ENCODE measurements at places on chromosomes 7 and 10.

- no peak for DNase-seq
Observed at GRCh38 chr10:69635428-69636272, 5.6 kb downstream of the FAM241B start.

GRCh38 chr10:102712843-102713538 is 1.2 kb downstream of the ARL3 start:
- DNase-seq, result no peak

DNA sequence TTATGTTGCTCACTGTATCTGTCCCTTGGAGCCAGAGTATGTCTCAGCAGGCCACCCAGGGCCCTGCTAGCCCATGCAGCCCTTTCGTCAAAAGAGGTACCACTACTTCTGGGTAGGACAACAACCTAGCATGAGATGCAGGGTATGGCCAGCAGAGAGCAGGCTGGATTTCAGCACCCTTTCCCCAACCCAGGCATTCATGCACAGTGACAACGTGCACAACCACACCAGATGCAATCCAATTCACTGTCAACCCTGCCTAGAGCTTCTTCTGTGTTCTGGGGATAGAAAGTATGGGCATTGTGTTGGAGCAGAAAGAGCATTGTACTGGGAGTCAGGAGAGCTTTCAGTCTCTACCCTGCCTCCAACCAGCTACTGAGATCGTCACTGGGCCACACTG is 37.9 kb downstream of the JAZF1 start:
- DNase-seq, result no peak

- DNase-seq, result no peak
Observed at GRCh38 chr10:103663802-103664201, 170.3 kb downstream of the NEURL1 start.

GRCh38 chr7:74068378-74069085 is 15.1 kb upstream of the LIMK1 start:
- no peak for DNase-seq

DNA sequence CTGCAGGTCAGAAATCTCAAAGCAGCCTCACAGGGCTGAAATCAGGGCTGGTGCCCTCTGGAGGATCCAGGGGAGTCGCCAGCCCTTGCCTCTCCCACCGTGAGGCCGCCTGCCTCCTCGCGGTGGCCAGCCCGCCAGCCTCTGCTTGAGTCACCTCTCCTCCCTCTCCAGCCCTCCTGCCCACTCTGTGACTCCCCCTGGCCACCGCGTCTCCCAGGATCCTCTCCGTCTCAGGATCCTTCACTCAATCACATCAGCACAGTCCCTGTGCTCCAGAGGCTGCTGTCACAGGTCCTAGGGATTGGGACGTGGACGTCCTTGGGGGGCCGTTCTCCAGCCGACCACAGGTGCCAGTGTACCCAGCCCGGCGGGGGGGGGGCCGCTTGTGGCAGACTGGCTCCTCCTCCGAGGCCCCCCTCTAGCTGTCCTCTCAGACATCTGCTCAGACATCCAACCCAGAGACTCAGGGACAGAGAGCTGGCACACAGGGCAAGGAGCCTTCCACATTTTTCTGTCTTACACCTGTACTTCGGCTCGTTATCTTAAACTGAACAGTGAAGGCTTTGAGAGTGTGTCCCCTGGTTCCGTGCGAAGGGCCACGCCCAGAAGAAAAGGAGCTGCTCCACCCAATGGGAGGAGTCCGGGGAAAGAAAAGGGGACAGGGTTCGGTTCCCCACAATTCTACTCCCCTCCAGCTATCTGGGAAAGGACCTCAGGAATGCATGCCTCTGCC is 9.4 kb upstream of the PPP2R2D start:
- DNase-seq, result no peak

- no peak for DNase-seq
Observed at GRCh38 chr10:121252756-121253155, 345.5 kb downstream of the FGFR2 start.

DNA sequence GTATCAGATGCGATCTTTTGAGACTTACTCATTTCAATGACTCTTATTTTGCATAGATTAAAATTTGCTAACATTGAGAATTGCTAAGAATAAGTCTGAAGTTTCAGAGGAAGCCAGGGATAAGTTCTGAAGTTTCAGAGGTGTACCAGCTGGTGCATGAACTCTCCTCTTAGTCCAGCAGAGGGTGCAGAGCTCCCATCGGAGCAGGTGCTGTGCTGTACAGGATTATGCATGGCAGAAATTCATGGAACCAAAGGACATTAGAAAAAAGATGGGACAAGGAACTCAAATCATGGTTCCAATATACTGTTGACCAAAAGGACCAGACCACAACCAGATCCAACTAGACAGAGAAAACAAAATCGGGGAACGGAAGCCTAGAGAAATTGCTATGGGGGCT is 41.9 kb downstream of the MGAM2 start:
- no peak for DNase-seq

DNA sequence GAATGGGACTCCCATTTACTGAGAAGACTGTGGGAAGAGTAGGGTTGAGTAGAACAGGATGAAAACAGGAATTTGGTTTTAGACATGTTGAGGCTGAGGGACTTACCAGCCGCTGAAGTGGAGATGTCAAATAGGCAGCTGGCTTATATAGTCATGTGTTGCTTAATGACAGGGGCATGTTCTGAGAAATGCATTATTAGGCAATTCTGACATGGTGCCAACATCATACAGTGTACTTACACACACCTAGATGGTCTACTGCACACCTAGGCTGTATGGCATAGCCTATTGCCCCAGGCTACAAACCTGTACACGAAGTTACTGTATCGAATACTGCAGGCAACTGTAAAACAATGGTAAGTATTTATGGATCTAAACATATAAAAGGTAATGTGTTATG is 17.5 kb downstream of the ARL3 start:
- no peak for DNase-seq

DNA sequence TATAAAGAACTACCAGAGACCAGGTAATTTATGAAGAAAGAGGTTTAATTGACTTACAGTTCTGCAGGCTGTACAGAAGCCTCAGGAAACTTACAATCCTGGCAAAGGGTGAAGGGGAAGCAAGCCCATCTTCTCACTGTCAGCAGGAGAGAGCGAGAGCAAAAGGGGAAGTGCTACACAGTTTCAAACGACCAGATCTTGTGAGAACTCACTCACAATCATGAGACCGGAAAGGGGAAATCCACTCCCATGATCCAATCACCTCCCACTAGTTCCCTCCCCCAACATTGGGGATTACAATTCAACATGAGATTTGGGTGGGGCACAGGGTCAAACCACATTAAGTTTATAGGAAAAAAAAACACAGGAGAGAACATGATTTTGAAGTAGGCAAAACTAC is 222.1 kb upstream of the SHH start:
- DNase-seq, result no peak

DNA sequence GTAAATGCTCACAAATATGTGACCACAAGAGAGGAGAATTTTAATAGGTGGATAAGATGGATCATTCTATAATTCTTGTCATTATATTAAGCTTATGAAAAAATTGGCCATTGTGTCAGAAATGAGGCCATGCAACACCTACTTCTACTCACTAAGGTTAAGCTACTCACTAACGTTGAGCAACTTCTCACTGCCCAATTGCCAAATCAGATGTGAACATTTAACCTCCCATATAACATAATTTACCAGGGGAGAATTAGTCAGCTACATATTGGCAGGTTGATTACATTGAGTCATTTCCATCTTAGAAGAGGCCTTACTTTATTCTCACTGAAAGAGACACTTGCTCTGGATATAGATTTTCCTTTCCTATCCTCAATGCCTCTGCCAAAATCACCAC is 211.2 kb upstream of the DGKB start:
- no peak for DNase-seq

- no peak for DNase-seq
Observed at GRCh38 chr10:89792187-89792586, 90.8 kb downstream of the KIF20B start.

- DNase-seq, result no peak
Observed at GRCh38 chr10:119020627-119020946, 8.9 kb upstream of the NANOS1 start.

GRCh38 chr7:51521694-51522312 is 205.2 kb upstream of the COBL start:
- no peak for DNase-seq

GRCh38 chr10:129099486-129099885 is 367.6 kb upstream of the MGMT start:
- DNase-seq, result no peak

Data from SW 1271 (cell line).